ENCODE measurements at places on chromosomes 3 and 15.

- peak; percentile 48 for DNase-seq
Measured at GRCh38 chr3:150081084-150081483, 110.4 kb upstream of the PFN2 start.

GRCh38 chr15:61226361-61227256 is 2.5 kb downstream of the RORA start:
- DNase-seq, result no peak

- DNase-seq, result peak; percentile 27
Measured at GRCh38 chr3:126107957-126108675, 24.2 kb upstream of the SLC41A3 start.

DNA sequence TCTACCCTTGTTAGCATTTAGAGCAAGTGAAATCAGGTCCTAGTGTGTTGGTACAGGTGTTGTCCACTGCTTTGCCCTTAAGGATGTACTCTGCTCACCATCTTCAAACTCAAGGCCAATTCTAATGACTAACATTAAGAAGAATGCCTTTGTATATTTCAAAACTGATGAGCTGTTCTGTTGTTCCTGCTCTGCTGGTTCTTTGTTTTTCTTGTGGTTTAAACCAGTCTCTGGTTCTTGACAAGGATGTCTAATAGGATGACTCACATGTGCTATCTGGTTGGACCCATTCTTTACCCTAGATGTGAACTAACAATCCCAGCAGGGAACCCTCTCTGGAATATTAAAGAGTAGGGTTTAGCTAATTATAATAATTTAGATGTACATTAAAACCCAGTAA is 17.3 kb downstream of the ABHD5 start:
- peak; percentile 96 for DNase-seq

GRCh38 chr15:87561641-87562040 is 694.9 kb downstream of the NTRK3 start:
- DNase-seq, result no peak

DNA sequence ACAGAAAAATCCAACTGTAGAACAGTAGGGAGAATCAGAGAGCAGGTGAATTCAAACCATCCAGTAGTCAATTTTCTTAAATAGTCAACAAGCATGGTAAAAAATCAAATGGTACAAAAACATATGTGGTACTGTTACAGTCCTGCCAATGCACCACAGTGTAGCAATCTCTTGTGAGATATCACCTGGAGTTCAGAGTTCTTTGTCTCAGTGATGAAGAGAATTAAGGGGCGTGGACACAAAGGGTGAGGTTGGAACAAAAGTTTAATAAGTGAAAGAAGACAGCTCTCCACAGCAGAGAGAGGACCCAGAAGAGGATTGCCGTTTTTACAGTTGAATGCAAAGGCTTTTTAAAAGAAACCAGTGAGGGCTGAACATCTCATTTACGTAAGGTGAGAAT is 113.2 kb downstream of the NEO1 start:
- no peak for DNase-seq

- peak; percentile 80 for DNase-seq
Measured at GRCh38 chr15:31434588-31435260, 108.1 kb downstream of the KLF13 start.

DNA sequence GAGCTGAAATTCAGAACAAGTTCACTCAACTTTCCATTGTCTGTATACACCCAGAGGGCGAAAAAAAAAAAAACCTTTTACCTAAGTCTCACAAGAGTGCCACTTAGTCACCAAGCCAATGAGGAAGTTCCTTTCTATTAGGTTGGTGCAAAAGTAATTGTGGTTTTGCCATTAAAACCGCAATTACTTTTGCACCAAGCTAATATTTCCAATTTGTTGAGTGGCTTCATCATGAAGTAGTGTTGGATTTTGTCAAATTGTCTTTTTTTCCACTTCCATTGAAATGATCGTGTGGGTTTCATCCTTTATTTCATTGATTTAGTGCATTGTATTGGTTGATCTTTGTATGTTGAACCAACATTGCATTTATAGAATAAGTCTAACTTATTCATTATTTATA is 253.9 kb downstream of the ZIC4 start:
- no peak for DNase-seq

- DNase-seq, result no peak
Measured at GRCh38 chr3:175226444-175226843, 367.3 kb downstream of the NAALADL2 start.

DNA sequence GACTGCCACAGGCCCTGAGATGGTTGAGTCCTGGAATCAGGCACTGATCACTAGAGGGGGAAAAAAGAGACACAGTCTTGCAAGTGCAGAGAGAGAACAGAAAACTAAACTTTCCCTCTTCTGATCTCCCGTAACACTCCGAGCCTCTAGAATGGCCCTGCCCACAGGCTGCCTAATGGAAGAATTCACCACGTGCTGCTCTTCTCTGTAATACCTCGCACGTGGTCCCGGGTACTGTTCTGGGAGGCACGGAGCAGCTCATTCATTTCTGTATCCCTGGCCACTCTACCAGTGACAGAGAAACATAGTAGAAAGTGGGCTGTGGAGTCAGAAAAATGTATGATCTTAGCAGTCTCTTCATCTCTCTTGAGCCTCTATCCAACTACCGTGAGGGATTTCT is 30.4 kb downstream of the VGLL4 start:
- DNase-seq, result no peak

DNA sequence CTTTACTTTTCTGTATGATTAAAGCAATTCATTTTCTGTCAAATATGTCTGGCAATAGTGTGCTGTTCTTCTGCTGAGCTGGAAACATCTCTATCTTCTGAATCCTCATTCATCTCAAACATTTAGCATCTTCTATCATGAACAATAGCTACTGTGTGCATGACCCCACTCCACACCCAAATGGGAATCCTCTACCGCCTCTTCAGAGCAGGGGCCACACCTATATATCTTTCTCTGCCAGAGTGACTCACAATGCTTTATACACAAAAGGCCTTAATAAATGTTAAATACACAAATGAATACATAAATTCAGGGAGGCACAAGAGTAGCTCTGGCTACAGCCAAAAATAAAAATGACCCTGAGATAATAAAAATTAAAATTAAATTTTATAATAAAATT is 8.0 kb downstream of the ALDH1A2 start:
- no peak for DNase-seq

- no peak for DNase-seq
Measured at GRCh38 chr15:51126842-51127241, 32.1 kb upstream of the TNFAIP8L3 start.

DNA sequence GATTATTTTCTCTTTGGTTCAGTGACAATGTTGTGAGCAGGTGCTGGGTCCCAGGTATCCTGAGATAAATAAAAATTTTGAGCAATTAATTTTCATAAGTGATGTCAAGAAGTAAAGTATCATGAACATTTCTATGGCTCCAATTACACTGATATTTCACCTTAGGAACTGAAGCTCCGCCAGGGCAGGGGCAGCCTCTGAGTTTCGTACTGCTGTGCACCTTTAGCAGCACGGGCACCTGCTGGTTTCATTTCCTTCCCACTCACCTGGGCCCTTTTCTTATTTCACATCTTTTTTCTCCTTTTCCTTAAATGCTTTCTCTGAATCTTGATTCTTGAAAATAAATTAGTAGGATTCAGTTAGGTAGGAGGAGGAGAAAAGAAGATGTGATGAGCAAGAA is 1.2 kb upstream of the IL1RAP start:
- DNase-seq, result no peak

DNA sequence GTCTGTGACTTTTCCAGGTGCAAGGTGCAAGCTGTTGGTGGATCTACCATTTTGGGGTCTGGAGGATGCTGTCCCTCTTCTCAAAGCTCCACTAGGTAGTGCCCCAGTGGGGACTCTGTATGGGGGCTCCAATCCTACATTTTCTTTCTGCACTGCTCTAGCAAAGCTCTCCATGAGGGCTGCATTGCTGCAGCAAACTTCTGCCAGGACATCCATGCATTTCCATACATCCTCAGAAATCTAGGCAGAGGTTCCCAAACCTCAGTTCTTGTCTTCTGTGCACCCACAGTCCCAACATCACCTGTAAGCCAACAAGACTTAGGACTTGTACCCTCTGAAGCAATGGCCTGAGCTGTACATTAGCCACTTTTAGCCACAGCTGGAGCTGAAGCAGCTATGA is 694.5 kb upstream of the BCHE start:
- no peak for DNase-seq

- DNase-seq, result no peak
Measured at GRCh38 chr3:179826247-179826637, 173.4 kb downstream of the USP13 start.

DNA sequence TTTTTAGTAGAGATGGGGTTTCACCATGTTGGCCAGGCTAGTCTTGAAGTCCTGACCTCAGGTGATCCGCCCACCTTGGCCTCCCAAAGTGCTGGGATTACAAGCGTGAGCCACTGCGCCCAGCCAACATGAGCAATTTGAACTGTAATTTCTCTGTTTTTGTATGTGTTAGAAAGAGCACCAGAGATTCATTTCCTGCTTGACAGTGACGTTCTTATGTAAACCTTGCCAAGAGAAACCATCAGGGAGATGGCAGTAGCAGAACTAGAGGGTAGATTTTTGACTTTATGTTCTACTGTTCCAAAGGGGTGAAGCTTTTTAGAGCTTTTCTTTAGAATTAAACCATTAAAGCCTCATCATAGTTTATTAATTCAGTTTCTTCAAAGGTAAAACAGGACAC is 148.1 kb upstream of the UMPS start:
- no peak for DNase-seq

- peak; percentile 55 for DNase-seq
Measured at GRCh38 chr3:188567478-188568195, 413.7 kb downstream of the LPP start.

GRCh38 chr15:42759093-42759492 is 22.2 kb upstream of the CDAN1 start:
- no peak for DNase-seq

DNA sequence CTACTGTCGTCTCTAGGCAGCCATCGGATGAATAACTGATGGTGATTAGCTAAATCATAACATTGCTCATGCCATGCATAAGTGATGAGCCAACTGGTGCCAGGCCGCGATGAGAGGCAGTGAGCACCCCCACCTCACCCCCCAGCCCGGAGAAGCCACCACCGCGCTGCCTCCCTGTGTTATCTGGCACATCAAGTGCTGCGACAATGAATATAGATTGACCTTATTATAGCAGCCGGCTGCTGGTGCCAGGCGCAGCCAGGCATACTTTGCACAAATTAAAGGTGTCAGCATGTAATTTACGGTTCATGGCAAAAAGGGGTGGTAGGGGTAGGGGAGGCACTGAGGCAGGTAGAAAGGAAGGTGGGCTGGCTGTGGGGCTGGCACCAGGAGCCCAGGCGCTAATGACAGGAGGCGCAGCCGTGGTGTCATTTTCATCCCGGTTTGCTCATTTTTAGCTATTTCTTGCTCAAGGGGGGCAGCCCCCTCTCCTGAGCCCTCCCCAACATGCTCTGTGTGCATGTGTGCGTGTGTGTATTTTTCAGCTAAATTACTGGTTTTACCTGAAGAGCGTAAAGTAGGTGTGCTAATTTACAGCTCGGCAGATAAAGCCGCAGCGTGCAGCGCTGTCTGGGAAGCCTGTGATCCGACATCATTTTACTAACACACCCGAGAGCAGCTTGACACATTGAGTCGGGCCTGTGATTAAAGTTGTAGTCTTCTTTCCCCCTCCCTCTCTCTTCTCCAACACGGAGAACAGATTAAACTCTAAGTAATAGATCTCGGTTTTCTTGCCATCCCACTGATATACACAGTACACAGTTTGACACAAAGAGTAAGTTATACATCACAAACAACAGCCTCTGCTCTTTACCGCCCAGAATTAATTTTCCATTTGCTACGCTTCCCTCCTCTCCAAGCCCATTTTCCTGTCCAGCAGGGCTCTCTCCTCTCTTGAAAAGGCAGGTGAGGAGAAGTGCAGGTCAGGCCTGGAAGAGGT is 212.3 kb downstream of the RPLP1 start:
- DNase-seq, result no peak

- no peak for DNase-seq
Measured at GRCh38 chr15:75073197-75073596, 49.8 kb downstream of the PPCDC start.

DNA sequence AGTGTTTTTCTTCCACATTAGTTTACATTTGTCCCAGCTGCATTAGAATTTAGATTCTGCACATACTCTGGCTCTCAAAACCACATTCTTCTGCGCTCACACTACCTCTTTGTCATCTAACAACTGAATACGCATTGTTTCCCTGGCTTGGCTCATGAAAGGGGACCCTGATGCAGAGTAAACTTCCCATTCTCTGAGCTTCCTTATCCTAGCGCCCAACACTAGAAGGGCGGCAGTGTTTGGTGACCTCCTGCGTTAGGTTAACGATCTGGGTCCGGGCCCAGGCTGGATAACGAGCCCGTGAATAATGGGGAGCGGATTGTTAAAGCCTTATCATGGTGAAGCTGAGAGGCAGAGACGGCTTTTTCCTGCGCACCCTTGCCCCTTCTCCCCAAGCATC is 63.9 kb downstream of the ETV5 start:
- no peak for DNase-seq

Measured in choroid plexus epithelial cell (primary cell).